Stimulated activated CD8-positive, alpha-beta memory T cell treated with anti-CD3 and anti-CD28 coated beads, Interleukin-4, amount 100 ng/mL, for 1 hour (primary cell): ENCODE measurements at places on chromosomes 3 and 15.

- no peak for DNase-seq
These were observed 56.5 kb upstream of the RASA2 start for GRCh38 chr3:141430316-141430715.

DNA sequence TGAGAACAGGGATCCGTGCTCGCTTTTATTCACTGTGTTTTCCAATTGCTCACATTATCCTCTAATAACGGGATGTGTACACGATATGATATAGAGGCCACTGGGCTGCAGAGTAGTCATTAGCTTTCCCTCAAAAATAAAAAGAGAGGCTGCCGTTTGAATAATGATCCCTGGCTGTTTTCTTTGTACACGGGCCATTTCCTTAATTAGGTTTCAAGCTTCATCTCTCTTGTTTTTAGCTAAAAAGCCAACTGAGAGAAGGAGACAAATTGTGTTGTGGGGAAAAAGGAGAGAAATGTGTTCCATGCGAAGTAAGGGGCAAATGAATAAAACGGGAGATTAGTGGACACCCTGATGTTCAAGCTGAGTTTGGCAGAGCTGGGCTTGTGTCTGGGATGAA, 174.2 kb downstream of the CACNA2D3 start:
- DNase-seq: no peak

DNA sequence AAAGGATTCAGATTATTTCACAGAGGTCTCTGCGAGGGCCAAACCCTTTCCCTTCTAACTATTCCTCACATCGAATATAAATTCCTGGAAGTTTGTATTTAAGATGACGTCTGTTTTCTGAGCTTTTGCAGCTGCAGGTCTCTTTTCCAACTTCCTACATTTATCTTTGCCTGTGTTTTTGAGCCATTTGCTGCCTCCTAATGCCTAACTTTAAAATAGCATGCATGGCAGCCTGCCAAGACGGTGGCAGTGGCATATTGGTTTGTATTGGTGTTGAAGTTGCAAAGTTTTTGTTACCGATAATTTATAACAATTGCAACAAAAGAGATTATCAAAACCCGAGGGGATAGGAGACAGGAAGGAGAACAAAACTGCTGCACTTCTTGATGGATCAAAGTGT, 187.1 kb upstream of the DNAJC19 start:
- DNase-seq: no peak

- DNase-seq: no peak
These were observed 41.4 kb downstream of the DNASE1L3 start for GRCh38 chr3:58169371-58169770.

DNA sequence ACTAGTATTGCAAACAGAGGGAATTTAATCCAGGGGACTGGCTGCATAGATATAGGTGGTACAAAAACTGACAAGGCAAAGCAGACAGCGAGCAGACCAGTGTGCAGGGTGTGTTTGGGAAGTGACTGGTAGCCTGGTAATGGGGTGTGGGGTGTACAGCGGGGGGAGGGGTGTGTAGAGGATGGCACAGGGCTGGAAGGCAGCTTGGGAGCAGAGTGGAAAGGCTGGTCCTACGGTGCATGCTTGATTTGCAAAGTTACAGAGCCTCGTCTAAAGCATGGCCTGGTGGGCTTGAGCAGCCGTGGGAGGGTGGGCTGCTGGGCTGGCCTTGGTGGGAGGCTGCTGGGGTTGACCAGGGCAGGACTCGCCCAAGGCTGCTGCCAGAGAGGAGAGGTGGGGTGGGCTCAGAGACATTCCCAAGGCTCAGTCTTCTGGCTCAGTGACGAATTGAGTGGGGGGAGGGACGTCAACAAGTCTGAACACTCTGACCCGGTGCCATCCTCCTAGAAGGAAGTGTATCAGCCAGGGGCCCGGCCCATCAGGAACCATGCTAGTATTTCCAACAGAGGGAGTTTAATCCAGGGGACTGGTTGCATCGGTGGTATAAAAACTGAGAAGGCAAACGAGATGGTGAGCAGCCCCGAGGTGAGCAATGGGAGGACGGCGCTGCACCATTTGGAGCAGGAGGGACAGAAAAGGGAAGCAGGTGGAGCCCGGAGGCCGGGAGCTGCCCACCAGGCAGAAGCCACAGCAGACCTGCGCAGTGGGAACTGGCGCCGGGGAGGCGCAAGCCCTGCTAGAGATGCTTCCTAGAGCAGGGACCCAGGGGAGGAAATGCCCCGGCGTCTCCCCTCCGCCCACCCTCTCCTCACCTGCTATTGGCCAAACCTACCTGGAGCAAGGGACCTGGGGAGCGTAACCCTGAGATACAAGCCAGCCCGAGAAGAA, 29.2 kb downstream of the CPN2 start:
- no peak for DNase-seq

DNA sequence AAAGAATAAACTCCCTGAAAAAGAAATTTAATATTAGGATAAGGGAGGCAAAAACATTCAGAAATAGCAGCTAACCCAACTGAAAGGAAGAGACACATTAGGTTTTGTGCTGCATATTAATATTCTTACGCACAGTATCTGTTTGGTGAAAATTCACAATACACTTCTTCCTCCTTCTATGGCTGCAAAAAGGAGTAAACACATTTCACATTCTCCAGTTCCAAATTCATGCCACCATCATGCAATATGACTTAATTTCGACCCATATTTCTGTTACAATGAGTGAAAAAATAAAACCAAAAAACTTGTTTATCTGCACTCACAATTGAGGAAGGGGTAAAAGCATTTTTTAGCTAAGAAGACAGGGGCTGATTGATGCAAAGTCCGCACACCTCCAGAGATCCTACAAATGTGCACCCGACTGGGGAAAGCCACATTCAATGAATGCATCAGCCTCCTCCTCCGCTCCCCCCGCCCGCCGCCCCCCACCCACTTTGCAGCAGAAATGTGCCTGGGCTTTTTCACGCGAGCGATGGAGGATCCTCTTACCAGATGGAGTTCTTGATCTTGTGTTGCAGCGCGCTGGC, 1.0 kb downstream of the RFX7 start:
- no peak for DNase-seq

GRCh38 chr3:170358042-170359010, 811 bp downstream of the SKIL start:
- peak; percentile 65 for DNase-seq

GRCh38 chr15:73994912-73995622, 551 bp downstream of the PML start:
- no peak for DNase-seq

DNA sequence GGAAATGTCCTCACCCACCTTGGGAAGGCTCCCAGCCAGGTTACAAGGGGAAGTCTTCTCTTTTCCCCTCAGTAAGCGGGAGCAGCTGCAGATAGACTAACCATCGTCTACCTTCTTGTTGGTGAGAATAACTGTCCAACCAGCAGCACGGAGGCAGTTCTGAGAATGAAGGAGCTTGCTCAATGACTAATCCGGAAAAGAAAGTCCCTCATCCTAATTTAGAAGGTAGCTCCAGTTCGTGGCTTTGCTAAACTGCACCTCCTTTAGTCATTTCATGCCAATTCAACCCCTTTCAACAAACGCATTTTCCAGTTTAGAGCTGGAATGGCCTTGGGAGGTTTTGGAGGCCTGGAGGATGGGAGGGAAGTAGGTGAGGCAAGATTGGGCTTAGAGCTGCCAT, 527.4 kb upstream of the PROK2 start:
- DNase-seq: no peak

GRCh38 chr3:60809857-60810610, 441.2 kb downstream of the FHIT start:
- no peak for DNase-seq

GRCh38 chr3:133970916-133971315, 58.8 kb downstream of the SLCO2A1 start:
- no peak for DNase-seq

- no peak for DNase-seq
These were observed 9.3 kb downstream of the COLQ start for GRCh38 chr3:15512166-15512565.

- no peak for DNase-seq
These were observed 764.2 kb downstream of the NTRK3 start for GRCh38 chr15:87492321-87492720.

DNA sequence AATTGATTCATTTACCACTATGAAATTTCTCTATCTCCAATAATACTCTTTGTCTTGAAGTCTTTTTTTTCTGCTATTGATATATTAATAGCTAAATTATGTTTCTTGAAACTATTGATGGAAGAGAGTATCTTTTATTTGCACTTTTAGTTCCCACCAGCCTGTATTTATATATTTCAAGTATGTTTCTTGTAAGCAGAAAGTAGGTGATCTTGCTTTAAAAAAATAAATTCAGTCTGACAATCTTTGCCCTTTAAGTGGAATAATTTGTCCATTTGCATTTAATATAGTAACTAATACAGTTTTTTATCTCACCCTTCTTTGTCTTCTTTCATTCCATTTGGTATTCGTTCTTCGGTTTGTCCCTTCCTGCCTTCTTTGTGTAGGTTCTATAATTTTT, 790.5 kb downstream of the MCTP2 start:
- no peak for DNase-seq

DNA sequence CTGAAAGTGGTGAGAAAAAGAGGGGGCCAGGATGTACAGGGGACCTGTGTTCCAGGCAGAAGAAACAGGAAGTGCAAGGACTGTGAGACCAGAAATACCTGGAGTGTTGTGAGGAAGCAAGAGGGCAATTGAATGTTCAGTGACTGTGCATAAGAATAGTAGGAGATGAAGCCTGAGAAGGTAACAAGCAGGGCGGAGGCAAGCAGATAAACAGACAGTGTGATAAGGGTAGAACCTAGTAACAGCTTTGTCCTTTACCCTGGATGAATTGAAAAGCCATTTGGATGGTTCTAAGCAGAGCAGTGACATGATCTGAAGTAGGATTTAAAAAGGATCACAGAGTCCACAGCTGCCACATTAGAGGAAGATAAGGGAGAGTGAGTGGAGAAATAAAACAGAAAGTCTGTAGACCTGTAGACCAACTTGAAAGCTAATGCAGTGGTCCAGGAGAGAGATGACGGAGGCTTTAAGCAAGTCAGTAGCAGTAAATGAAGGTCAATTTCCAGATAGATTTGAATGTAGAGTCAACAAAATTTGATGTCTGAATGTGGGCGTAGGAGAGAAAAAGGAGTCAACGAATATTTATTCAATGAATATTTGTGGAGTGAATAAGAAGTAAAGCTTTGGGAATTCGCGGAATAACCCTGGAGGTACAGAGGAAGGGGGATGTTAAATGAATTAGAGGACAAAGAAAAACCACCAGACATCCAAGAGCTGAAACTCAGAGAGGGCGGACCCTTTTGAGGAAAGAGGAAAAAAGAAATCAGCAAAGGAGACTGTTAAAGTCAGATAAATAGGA, 4.2 kb upstream of the PLOD2 start:
- no peak for DNase-seq

GRCh38 chr3:142210144-142210543, 15.2 kb downstream of the GK5 start:
- no peak for DNase-seq

- no peak for DNase-seq
These were observed 264.4 kb downstream of the MEX3B start for GRCh38 chr15:81781395-81781794.

- no peak for DNase-seq
These were observed 322.8 kb downstream of the UACA start for GRCh38 chr15:70440416-70441138.

DNA sequence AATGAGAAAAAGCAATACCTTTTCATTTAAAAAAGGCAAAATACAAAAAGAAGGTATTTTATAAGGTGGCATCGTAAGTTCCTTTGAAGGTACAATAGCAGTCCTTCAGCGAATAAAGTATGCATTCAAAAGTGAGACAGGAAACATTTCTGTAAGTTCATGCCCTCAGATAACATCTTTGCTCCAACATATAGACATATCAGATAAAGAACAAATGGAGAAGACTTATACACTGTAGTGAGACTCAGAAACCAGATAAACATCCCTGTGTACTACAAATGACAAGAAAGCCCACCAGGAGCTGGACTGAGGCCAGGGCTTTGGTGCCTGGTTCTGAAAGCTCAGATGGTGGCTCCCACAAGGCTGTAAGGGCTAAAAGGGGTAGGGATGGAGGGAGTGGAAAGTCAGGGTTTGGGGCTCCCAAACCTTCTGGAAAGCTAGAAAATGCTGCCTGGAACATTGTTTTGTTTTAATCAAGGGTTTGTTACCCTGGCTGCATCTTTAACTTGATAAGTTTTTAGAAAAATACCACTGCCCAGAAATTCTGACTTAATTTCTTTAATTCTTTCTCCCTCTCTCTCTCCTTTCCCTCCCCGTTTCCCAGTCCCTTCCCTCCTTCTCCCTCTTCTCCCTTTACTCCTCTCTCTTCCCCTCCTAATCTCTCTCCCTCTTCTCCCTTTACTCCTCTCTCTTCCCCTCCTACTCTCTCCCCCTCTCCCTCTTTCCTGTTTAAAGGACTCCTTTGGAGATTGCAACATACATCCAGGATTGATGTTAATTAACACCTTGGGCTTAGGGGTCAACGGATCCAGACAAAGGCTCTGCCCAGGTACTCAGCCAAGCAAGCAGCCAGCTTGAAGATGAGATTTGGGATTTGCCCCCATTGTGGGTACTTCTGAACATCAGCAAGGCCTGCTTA, 126.1 kb downstream of the AQP9 start:
- DNase-seq: no peak

DNA sequence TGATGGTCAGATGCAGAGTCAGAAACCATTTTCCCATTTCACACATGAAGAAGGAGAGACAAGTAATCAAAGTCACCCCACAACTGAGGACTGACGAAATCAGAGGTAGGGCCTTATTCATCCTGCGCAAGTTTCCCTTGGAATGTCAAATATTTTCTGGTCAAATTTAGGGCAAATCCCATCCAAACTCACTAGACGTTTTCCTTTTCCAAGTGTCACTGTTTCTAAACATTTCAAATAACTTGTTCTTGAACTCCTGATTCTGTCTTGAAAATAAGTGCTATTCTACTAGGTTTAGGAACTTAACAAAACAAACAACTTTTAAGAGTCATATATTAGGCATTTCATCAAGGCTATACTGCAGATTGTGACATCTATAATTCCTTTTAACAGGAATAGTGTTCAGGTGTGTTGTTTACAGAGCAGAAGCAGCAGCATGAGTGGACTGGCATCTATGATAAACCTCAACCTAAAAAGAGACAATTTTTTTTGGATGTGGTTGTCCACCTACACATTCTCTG, 40.7 kb downstream of the SUMF1 start:
- no peak for DNase-seq

- DNase-seq: no peak
These were observed 370.1 kb downstream of the LRTM1 start for GRCh38 chr3:54557538-54558428.

DNA sequence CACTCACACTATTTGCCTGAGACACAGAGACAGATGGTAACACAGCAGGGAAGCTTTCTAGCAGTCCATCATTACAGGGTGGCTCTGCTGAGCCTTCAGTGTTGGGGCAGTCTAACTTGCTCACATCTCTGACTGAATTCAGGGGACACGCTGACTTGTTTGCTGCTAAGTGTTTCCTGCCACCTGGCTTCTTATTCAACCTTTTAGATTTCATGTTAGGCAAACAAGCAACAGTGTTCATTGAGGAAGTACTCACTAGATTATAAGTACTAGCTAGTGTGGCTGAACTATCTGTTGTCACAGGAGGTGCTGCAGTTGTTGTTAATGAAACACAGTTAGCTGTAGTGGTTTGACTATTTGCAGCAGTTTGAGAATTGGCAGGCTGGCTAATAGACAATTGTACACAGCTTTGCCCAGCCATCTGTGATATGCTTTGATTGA, 37.3 kb downstream of the USF3 start:
- DNase-seq: no peak
